ENCODE measurements at places on chromosomes 7 and 10.

DNA sequence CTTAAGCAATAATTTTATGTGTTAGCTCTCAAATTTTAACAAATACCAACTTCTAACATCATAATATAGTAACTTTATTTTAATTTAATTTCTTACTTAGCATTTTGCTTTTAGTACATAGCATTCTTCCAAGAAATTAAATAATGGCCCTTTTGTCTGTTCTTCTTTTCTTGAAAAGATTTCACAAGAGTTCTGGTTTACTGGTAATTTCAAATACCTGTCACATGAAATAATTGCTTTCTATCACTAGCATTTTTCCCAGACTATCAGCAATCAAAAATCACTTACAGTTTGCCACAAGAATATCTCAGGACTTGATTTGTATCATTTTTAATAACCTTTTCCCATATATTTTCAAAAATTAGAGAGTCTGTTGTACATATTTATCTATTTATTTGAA is 193.0 kb downstream of the CACNA2D1 start:
- DNase-seq, result no peak

DNA sequence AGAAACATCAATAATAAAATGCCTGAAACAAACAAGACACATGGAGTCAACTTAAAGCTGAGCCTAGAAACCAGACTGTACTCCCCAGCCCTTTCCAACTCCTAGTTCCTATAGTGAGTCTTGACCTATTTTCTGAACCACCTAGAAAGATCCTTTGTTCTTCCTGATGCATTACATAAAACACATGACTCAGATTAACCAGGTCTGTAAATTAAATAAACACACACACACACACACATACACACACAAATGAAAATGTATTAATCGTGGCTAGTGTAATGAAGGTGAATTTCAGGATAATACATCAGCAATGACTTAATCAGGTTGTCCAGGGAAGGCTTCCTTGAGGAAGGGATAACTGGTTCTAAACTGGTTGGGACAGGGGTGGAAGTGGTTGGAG is 104.7 kb downstream of the ST8SIA6 start:
- DNase-seq, result no peak

DNA sequence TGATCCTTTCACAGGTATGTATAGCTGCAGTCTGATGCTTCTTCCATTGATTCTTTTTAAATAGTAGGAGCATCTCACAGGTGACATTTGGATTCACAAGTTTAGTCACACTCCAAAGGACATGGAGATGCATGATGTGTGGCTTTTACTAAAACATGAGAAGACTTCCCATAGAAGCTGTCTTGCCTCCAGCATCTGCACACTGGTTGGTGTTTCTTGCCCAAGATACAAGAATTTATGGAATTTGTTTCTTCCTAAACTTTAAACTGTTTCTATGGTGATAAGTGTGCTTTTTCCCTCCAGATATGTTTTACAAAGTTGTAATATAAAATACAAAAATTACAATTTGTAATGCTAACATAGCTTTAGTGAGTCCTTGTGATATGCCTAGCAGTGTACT is 24.2 kb downstream of the ADIRF start:
- DNase-seq, result no peak

GRCh38 chr7:43136064-43136463 is 23.6 kb downstream of the HECW1 start:
- DNase-seq, result no peak

DNA sequence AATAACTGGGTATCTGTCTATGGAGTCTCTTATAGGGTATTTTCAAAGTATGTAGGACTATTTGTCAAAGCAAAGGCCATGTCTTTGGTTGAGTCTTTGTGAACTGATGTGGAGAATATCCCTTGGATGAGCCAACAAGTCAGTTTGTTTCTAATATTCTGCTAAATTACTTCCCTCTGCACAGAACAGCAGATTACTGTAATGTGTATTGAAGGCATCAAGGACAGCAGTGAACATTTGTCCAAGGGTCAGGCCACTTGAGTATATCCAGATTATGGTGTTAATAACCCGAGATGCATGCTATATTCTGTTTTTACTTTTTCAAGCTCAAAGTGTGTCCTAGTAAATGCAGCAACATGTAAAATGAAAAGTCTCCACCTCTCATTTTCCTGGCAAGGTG is 144.2 kb upstream of the GLI3 start:
- DNase-seq, result no peak

DNA sequence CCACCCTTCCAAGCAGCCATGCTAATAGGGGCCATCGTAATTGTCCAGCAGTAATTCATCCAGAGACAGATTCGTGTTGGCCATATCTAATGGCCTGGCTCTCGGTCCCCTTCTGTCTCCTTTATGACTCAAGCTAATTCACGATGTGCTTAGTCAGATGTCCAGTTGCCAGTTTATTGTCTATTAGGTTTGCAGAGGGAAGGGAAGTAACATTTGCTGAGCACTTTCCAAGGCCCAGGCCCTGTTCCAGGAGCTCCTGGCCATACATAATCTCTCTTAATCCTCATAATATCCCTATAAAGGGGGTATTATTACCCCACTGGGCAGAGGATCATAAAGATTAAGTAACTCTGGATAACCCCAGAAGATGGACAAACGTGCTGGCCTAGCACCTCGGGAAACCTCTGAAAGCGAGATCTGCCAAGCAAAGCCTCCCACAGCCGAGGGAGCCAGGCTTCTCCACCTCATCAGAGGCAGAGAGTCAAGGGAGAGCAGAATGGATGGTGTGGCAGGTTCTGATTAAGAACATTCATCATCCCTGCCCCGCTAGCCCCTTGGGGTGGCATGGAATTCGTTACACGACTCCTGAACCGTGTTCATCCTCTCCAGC is 153.7 kb downstream of the PLXNA4 start:
- DNase-seq, result no peak

DNA sequence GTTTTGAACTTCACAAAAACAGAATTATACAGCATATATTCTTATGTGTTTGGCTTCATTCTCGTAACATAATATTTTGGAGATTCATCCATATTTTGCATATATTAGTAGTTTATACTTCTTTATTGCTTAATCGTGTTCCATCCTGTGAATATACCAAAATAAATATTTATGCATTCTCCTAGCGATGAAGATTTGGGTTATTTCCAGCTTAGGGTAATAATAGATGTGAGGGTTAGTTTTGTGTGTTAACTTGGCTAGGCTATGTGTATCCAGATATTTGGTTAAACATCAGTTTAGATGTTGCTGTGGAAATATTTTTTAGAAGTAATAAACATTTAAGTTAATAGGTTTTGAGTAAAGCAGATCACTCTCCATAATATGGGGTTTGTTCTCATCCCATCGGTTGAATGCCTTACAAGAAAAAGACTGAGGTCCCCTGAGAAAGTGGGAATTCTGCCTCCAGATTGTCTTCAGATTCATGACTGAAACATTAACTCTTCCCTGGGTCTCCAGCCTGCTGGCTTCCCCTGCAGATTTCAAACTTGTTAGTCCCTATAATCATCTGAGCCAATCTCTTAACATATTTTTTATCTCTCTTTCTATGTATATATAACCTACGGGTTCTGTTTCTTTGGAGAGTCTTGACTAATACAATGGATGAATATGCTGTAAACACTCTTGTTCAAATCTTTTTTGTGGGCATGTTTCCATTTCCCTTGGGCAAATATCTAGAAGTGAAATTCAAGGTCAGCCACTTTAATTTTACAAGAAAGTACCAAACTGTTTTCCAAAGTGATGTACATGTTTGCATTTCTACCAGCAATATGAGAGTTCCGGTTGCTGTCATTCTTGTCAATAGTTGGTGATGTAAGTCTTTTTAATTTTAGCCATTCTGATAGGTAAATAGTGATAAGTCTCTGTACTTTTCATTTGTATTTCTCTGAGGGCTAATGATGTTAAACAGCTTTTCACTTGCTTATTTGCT is 48.7 kb downstream of the PDK4 start:
- DNase-seq, result no peak

GRCh38 chr10:44517635-44518034 is 132.7 kb upstream of the CXCL12 start:
- DNase-seq, result no peak

- no peak for DNase-seq
Measured at GRCh38 chr7:70434376-70434775, 697.6 kb upstream of the GALNT17 start.

- DNase-seq, result no peak
Measured at GRCh38 chr7:157585113-157585861, 248.5 kb downstream of the DNAJB6 start.

DNA sequence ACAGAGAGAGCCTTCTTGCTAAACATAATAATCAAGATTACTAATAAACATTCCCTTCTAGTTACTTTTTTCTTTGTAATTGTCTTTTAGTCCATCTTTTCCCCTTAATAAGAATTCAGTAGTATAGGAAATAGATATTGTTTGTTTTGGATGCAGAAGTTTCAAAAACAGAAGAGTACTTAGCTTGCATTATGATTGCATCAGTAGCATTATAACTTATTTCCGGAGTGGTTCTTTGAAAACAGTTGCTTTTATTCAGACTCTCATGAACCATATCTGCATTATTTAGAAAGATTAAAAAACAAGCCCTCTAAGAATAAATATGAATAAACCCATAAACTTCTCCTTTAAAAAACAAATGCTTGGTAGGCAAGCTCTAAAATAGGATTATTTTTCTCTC is 34.0 kb upstream of the DKK1 start:
- no peak for DNase-seq

GRCh38 chr10:103958996-103959395 is 7.9 kb upstream of the SLK start:
- DNase-seq, result no peak

GRCh38 chr7:143434660-143435059 is 8.6 kb upstream of the TAS2R60 start:
- DNase-seq, result no peak
